ENCODE measurements at places on chromosomes 4 and X.

- DNase-seq: no peak
Measured at GRCh38 chr4:73742490-73743160, 2.3 kb downstream of the CXCL8 start.

- DNase-seq: no peak
Measured at GRCh38 chr4:102334624-102335023, 10.7 kb downstream of the SLC39A8 start.

DNA sequence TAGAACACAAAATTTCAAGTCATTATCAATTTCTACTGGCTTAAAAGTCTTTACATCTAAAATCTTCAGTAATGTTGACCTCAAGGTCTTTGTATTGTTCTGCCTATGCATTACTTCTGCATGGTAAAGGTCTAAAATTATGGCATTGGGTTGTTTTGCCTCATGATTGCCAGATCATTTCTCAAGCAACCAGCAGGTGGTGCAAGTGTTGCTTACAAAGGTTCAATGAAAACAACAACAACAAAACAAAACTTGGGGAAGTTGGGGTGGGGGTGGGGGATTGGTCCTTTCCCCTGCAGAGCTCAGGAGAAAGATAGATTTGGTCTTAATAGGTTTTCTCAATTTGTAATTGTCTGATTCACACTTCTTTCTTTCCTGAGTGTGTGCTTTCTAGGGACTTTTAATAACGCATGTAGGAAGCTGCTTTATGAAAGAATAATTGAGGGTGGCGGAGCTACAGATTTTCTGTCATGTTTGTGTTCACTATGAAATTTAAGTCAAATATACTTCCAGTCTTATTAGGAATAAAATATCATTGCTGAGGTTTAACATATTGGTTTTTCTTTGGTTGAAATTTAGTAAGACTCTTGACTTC lies 145.1 kb downstream of the COL4A5 start:
- DNase-seq: no peak

- DNase-seq: no peak
Measured at GRCh38 chrX:11609109-11609508, 56.6 kb downstream of the ARHGAP6 start.

DNA sequence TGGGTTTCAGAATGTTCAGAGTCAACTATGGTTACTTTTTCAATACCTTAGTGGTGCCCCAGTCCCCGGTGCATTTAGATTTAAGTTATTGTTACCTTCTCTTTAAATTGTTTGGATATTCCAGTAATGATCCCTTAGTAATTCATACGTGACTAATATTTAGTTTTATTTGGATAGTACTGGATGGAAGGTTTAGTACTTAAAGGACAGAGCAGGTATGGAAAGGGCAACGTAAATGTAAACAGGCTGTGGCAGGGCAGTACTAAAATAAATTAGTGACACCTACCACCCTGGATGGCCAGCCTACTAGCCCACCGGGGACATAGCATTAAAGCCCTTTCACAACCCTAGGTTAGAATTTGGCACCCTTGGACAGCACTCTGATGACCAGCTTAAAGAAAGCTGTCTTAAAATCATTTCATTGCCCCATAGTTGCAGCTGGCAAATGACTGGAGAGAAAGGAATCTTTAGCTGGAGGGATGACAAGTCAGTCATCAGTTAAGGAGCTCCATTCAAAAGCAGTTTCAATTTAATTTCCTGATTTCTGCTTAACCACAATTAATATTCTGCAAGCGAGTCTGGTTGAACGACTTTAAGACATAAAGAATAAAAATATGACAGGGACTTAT lies 16.4 kb downstream of the PLP1 start:
- no peak for DNase-seq

DNA sequence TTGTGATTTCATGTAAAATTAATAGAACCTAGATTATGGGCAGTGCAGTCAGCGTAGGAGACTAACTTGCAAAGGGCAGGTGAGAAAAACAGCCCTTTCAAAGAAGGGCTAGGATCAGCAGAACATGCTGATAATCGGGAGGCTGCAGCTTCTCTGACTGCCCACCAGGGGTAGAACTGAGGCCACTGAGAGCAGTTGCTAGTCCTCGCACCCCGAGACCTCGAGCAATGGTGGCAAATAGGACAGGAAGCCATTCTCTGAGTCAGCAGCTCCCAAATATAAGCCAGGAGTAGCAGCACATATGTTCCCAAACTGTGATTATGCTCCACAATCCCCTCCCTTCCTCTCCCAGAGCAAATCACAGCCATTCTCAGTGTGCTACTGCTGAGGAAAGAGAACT lies 186.5 kb downstream of the MSL3 start:
- DNase-seq: peak; percentile 20

- DNase-seq: no peak
Measured at GRCh38 chr4:7037425-7037824, 5.7 kb upstream of the TADA2B start.

- DNase-seq: no peak
Measured at GRCh38 chr4:127491571-127491970, 141.2 kb upstream of the INTU start.

DNA sequence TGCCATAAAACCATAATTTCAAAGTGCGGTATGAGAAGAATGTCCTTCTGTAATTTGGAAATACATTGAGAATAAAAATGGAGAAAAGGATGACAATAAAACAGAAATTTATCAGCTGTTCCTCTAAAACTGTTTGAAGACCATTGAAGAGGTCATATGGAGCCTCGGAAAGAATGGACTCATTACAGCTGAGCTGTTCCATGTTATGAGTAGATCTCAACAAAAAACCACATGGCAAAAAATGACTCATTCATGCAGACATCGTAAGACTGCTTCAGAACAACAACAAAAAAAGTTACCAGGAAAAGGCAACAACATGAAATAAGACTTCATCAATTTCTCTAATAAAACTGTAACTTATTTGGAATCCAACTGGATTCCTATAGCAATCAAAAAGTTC lies 39.7 kb downstream of the AKAP4 start:
- DNase-seq: no peak

- DNase-seq: no peak
Measured at GRCh38 chr4:143252478-143252877, 67.8 kb downstream of the USP38 start.

- no peak for DNase-seq
Measured at GRCh38 chr4:156195914-156196313, 242.2 kb upstream of the CTSO start.

- DNase-seq: no peak
Measured at GRCh38 chrX:12767856-12768255, 23.4 kb upstream of the PRPS2 start.

DNA sequence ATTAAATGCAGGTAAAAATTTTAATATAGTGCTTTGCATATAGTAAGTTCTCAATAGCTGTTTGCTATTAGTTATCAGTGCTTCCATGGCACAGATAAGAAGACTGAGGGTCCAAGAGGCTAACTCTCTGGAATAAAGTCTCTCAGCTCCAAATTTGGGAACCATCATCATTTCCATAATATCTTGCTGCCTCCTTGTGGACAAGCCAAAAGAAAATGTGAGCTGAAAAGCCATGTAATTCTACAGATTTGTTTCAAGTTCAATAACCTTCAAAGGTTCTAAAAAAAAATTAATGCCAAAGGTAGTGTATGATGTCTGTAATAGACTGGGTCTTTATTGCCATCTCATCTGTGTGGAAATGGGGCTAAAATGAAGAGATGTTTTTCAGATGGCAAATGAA lies 136.9 kb upstream of the VCX start:
- DNase-seq: no peak

DNA sequence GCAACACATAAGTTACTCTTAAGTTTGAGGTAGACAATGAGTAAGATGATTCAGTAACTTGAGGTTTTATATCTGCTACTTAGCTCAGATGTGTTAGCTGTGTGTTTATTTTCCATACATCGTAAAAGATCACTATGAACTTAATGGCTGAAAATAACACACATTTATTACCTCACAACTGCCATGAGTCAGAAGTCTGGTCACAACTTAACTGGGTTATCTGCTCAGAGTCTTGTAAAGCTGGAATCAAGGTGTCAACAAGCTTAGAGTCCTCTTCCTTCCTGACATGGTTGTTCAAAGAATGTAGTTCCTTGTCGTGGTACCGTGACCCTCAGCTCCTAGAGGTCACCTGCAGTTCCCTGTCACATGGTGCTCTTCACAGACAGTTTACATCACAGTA lies 204.9 kb upstream of the MAGEB2 start:
- no peak for DNase-seq

- no peak for DNase-seq
Measured at GRCh38 chr4:133145758-133146573, 3.1 kb upstream of the PCDH10 start.

DNA sequence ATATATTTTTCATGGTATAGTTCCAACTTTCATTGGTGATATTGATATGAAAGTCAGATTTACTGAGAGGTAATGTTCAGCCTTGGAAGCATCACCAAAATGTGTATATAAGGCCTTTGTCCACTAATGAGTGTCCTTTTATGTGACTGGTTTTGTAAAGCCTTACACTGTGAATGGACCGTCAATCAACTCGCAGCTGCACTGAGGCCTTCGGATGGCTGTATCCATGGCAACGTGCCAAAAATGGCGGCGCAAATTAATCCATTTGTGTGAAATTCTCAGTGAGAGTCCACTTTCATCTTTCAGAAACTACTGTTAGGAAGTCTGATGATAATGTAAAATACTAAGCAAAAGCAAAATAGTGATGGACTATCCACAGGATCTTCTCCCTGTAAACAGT lies 131.7 kb downstream of the SPCS3 start:
- DNase-seq: peak; percentile 62

- DNase-seq: no peak
Measured at GRCh38 chr4:136471051-136471450, 1061.2 kb downstream of the PCDH18 start.

DNA sequence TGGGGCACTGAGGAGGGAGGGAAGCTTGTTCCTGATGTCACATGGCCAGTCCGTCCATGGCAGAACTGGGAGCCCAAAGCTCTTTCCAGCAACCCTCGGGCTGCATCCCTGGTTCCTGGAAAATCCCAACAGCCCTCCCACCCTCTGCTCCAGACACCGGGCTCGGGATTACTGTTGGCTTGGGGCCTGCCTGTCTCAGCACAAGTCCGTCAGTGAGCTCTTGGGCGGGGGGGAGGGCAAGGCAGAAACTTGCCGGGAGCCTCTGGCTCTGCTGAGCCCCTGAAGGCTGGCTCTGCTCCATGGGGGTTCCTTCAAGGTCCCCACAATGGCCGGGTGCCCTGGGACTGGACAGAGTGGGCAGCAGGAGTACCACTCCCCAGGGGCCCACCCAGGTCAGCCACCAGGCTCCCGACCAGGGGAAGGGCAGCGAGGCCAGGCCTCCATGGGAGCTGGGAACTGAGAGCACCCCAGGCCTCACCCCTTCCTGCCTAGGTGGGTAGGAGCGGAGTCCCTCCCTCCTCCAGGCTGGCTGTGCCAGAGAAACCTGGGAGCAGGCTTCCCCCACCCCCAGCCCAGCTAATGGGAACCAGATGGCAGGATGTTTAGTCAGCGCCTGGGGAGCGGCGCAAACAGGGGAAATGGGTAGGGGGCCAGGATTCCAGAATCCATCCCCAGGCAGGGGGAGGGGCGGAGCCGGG lies 6.4 kb upstream of the HAUS7 start:
- DNase-seq: no peak

- DNase-seq: no peak
Measured at GRCh38 chr4:99403380-99404184, 31.6 kb downstream of the ADH7 start.

- DNase-seq: no peak
Measured at GRCh38 chrX:2479420-2479780, 21.4 kb downstream of the DHRSX start.

DNA sequence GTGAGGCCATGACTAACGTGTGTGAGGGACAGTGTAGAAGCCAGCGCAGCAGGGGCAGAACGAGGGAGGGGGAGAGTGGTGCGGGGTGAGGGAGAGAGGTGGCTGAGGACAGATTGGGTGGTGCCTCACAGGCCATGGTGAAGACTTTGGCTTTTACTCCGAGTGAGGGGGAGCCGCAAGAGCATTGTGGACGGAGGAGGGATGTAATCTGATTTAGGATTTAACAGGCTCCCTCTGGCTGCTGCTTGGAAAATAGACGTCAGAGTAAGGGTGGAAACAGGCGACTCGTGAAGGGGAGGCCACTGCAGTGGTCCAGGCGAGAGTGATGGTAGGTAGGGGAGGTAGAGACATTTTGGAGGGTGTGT lies 13.0 kb downstream of the PPP1R3F start:
- peak; percentile 14 for DNase-seq

DNA sequence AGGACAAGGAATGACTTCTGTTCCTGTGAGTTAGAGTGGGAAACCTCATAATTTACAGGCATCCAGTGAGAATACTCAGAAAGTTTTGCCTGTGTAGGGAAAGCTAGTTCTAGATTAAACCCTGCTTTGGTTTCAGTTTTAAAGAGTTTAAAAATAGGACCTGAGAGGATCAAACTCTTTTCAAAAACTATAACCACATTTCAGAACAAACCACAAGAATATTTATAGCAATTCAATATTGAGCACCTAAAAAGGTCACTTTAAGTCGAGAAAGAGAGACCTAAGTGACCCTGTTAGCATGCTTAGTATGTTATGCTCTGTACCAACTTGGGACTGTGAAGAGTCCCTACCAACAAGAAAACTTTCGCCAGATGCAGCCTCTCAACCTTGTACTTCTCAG lies 17.4 kb upstream of the PWWP3B start:
- no peak for DNase-seq

DNA sequence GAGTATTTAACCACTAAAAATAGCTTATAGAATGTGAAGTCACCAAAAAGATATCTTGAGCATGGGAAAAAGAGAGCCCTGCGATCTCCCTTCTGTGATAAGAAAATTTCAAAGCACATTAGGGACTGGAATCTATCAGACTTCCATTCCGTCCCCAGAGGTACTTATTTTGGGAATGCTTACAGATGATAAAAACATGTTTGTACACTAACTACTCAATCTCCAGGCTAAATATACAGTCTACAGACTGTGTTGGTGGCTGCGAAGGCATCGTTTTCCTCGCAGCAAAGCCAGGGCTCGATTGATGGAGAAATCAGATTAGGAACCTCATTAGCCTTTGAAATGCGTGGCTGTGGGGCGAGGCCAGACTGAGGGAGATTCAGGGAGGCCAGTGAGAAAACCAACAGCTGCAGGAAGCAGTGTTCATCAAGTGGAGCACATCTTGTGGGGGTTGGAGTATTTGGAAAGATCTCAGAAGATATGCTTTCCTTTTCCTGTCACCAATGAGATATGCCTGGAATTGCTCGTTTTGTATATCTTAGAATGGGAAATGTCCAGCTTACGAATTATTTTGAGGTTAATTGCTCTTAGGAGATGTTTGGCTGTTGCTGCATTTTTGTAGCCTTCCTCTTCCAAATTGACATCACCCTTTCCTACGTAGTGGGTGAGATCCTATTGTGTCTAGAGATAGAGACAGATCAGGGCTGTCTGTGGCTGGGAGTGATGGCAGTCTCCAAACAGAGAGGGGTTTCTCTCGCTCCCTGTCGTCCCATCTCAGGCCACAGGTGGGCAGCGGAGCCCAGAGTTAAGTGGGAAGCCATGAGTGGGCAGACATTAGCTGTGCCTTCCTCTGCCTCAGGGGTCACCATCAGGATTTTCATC lies 224.9 kb upstream of the FAT1 start:
- no peak for DNase-seq

DNA sequence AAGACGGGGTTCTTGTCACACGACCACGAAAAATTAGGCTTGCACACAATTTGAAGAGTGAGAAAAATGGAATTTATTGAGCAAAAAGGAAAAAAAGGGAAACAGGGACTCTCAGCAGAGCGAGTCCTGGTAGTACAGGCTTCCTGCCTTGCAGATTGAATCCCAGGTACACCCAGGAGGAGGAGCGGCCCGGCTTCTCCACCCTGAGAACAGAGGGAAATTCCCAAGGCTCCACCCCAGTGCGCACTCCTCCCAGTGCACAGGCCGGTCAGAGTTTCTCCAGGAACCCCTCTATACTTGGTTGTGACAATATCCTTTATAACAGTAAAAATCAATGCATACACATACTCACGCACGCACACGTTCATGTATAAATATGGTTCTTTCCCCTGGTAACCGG lies 22.0 kb downstream of the SLC4A4 start:
- no peak for DNase-seq
